ENCODE measurements at places on chromosomes 16 and 17.

DNA sequence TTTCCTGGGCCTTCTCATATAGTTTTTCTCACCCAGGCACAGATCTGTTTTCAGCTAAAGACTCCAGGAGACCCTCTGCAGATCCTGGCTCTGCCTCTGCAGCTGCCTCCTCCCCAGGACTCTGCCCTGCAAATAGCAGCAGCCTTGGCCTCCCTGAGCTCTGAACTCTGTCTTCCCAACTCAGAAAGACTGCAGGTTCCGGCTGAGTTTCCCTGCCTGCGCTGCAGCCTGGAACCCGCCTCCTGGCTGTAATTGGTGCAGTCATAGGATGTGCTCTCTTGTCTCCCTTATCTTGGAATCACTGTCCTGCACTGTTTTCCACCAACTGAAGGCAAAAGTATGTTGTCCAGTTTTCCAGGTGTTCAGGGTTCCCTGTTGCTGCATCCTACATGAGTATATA lies 14.3 kb upstream of the DNASE1 start:
- no peak for DNase-seq

DNA sequence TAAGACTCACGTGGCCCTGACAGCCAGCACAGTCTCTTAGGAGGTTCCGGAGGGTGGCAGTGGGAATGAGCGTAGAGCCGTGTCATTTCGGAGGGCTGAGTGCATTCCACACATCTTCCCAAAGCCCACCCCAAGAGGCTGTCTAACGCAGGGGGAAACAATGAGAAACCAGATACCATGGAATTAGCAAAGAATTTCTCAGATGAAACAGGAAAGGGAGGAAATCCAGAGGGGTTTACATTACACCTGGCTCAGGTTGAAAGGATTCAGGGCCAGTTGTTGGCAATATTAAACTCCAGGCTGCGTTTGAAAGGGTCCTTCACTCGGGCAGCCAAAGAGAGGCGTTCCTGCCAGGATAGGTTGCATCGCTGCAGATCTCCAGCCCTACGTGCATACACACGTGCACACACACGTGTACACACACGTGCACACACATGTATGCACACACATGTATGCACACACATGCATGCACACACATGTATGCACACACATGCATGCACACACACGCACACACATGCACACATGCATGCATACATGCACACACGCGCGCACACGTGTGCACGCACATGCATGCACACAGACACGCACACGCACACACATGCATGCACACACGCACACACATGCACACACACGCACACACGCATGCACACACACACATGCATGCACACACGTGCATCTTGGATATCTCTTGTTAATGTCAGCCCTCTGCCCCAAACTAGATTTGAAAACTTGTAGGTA lies 12.2 kb downstream of the CBX4 start:
- DNase-seq, result no peak

DNA sequence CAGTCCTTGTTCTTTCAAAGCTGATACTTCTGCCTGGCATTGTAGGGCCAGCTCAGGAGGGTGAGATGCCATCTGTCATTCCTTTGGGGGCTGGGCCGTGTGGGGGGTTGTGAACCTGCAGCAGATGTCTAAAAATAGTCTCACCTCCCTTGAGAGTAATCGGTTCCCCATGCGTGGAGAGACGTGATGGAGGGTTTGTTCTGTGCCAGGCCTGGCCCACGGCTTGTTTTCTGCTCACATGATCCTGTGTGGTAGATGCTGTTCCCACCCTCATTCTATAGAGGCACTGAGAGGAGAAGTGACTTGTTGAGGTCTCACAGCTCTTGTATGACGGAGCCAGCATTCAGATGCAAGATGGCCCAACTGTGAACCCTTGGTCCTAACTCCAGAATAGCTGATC lies 4.6 kb downstream of the IRF8 start:
- no peak for DNase-seq

DNA sequence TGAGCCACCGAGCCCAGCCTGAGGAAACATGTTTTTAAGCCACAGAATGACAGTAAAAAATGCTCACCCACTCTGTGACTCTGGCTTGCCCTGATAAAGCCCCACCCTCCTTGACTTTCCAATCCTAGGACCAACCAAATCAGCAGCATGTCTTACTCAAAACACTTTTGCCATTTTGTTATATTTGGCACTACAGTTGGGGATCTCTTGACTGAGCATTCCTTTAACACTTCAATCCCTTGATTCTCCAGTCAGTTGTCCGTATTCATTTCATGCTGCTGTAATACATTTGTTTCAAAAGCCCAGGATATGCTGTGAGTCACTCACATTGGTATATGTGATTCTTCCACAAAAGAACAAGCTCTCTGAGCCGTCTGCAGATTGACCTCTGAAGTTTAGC lies 8.2 kb downstream of the MYH3 start:
- no peak for DNase-seq

GRCh38 chr17:50213026-50214022 lies 11.9 kb upstream of the COL1A1 start:
- no peak for DNase-seq
